NAMALWA (cell line): ENCODE measurements at places on chromosomes 2 and 18.
A peak's percentile ranks its signal among the peaks of the same experiment; 100 is the strongest.

DNA sequence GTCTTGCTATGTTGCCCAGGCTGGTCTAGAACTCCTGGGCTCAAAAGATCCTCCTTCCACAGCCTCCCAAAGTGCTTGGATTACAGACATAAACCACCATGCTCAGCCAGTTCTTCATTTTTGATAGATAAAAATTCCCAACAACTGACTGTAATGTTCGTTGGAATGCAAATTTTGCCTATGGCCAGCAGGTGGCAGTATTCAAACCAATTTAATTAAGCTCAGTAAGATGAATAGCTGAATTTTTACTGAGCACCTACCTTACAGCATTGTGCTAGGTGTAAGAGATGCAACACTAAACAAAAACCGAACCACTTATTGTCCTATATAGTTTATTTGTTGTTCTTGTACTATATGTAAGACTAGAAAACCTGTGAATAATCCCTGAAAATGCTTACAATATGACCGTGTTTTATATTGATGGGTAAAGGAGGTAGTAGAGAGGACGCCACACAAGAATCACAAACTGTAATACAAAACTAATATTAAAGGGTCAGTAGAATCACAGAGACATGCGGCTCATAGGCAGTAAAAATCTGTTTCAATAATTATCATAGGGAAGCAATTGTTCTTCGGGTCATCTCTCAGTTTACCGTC lies 8.2 kb upstream of the TMEM182 start:
- DNase-seq: peak; percentile 64

- DNase-seq: no peak
Measured at GRCh38 chr18:41268271-41268670, 686.8 kb upstream of the PIK3C3 start.

GRCh38 chr2:173984866-173985604 lies 19.9 kb upstream of the SP3 start:
- no peak for DNase-seq

DNA sequence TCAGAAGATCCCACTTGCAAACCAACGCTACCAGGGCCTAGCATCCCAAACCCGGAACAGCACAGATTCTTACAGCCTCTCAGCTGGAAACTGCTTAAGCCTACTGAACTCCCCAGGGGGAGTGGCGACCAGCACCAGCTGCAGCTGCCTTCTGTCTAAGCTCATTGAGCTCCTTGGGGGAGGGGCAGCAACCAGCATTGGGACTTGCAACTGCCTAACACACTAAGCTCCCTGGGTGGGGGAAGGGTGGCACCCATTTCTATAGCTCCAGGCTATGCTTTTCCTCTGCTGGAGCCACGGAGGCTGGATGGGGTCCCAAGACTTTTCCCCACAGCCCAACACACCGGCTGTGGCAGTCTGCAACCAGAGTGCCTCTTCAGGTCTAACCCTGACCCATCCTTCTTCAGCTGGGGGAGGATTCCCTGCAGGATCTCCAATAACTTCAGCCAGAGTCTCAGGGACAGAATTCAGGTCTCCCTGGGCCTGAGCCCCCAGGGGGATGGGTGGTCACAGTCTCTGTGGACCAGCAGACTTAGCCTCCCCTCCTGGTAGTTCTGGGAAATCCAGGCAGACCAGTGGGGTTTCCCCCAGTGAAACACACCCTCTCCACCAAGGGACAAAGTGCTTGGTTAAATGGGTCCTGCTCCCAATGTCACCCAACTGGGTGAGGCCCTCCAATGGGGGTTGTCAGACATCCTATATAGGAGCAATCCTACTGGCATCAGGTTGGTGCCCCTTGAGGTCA lies 45.9 kb upstream of the ITGA4 start:
- peak; percentile 90 for DNase-seq

DNA sequence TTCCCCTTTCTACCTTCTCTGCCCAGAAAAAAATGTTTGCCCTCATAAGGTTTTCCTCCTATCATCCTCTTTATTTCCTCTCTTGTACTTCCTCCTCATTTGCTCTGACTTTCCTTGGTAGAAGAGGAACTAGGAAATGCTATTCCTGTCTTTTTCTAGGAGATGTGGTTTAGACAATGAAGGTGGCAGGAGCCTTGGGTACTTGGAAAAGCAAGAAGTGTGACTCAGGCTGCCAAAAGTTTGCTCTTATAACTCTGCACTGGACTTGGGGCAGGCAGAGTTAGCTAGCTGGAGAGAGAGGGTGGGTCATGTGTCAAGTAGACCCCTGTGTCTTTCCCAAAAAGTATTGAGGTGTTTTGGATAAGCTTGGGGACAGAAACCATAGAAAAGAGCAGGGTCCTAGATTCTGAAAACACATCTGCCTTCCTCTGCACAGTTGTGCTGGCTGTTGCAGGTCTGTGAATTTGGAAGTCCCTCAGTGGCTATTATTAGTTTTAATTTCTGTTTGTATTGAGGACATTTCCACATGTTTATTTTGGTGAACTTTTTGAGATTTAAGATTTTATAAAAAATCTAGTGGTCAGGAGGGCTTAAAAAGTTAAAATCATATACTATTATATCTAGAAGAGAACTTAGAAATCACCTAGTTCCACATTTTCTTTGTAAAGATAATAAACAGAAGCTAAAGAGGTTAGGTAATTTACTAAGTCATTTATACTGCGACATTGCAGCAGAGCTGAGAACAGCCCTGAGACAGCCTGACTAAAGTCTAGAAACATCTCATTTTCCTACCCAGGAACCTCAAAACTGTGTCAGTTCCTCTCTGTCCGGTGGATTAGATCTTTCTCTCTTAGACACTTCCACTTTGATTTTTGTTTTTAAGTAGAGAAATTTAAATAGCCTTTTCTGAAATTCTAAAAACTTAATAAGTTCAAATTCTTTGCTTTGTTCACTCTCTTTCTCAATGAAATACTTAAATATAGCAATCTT lies 16.0 kb downstream of the INSIG2 start:
- no peak for DNase-seq

DNA sequence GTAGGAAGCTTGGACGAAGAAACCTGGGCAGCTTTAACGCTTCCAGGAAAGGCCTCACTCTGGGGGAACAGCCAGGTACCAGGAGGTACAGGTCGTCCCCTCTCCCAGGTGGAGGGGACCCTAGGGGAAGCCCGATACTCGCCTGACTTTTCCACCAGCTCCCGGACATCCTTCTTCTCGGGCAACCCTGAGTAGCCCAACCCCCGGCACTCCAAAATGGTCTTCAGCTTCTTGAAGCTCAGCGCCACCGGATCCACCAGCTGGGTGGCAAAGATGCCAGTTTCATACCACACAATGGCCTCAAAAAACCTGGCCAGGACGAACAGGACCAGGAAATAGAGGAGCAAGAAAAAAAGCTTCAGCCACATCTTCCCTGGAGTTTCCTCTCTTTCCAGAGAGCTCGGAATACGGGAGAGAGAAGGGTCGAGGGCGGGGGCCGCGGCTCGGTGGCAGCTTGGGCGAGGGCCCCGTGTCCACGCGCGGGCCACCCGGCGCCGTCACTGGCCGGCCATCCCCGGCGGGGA lies 1.1 kb downstream of the RNF103 start:
- DNase-seq: peak; percentile 55

DNA sequence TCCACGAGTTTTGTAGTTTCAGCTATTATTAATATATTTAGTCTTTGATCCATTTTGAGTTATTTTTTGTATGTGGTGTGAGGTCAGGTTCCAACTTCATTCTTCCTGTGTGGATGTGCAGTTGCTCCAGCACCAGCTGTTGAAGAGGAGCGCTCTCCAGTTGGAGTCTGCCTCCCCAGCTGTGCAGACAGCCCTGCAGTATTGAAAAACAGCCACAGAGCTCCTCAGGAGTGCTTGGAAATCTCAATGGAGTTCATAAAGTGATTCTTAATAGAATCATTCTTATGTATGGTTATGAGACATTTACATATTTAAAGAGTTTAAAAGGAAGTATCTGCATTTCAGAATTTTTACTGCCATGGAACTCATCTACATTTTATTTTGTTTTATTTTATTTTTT lies 17.3 kb downstream of the DGKD start:
- DNase-seq: no peak

DNA sequence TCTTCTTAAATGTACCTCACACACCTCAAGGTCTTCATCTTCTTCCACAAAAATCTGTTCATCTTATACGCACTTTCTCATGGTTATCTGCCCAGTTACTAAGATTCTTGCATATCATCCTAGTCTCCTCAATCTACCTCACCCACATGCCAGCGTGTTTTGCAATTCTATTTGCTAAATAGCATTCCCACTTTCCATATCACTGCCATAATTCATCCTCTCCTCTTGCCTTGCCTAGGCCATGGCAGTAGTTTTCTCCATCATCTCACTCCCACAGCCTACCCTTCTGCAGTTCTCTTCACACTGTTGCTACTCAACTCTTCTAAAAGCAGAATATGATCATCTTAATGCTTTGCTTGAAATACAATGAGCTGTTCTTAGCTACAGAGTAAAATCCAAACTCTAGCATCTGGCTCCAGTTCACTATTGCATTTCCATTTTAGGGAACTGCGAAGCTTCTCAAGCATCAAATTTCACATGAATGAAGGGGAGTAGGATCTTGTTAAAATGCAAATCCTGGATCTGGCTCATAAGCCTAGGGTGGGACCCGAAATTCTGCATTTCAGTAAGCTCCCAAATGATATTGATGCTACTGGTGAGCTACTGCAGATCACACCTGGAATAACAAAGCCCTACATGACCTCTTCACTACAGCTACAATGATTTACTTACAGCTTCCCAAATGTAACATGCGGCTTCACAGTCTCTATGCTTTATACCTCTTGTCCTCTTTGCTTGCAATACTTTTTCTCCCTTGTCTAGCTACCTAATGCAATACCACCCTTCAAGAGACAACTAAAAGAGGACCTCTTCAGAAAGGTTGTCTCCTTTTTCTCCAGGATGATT lies 293.9 kb downstream of the SATB2 start:
- DNase-seq: no peak

- no peak for DNase-seq
Measured at GRCh38 chr2:226725126-226725860, 74.3 kb downstream of the IRS1 start.

DNA sequence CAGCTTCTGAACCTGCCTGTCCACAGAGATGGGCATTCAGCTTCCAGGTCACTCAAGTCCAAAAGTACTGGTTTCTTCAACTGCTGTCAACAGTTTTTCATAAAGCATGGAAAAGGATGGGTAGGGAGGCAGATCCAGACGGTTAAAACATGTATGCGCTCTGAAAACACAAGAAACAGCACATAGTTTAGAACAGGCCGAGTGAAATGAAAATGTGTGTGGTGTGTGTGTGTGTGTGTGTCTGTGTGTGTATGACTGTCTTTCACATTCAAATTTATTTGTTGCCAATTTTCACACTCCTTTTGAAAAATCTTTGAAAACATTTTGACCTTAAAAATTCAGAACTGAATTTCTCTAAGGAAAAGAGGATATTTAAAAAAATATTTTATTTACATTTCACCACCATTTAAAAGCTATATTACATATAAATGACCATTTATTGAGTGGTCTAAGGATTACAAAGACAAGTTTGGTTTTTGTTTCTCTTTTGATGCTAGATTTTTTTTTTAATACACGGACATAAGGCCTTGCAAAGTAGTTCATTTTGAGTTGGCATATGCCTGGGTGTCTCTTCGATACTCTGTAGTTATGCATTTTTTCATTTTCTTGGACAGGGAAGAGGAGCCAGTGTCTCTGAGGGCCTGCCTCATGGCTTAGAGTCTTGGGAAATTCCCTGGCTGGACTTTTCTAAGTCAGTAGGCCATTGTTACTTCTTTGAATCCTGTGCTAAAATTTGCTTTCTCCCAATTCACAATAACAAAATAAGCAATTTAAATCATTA lies 30.0 kb upstream of the STK17B start:
- no peak for DNase-seq

GRCh38 chr2:126634273-126634861 lies 21.6 kb upstream of the GYPC start:
- peak; percentile 25 for DNase-seq

DNA sequence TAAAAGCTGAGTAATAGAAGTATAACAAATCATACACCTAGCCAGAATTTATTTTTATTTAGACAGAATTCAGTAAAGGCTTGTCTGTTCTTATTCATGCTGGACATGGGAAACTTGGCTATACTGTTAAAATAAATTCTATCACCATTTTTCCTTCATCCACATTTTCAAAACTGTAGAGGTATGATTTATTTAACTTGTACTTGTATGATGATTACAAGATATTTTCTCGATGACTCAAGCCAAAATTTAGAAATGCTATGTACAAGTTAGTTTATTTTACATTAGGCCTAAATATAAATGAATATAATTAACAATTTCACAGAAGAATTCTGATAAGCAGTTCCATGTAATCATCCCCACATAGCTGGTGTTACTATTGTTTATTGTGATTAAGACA lies 194.8 kb upstream of the DOK6 start:
- DNase-seq: no peak

GRCh38 chr2:217625557-217626169 lies 377.1 kb downstream of the TNS1 start:
- no peak for DNase-seq

DNA sequence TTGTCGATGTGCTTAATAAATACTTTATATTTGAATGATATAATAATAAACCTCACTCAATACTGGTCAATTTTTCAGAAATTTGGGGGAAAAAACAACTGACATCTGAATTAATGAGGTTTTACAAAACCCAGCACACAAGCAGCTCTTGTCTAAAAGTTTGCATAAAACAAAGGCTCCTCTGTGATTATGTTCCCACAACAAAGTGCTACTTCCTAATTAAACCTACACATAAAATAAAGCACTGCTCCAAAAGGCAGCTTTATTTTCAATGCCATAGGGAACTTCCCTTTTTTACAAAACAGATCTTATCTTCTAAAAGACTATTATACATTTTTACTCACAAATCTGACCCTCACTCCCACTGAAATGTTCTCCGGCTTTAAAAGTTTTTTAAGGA lies 47.1 kb downstream of the LAMA1 start:
- DNase-seq: no peak

GRCh38 chr2:66414896-66415295 lies 20.0 kb upstream of the MEIS1 start:
- DNase-seq: no peak

- no peak for DNase-seq
Measured at GRCh38 chr2:20578895-20579825, 71.7 kb downstream of the HS1BP3 start.

- DNase-seq: no peak
Measured at GRCh38 chr2:149380205-149380604, 49.8 kb downstream of the LYPD6 start.

DNA sequence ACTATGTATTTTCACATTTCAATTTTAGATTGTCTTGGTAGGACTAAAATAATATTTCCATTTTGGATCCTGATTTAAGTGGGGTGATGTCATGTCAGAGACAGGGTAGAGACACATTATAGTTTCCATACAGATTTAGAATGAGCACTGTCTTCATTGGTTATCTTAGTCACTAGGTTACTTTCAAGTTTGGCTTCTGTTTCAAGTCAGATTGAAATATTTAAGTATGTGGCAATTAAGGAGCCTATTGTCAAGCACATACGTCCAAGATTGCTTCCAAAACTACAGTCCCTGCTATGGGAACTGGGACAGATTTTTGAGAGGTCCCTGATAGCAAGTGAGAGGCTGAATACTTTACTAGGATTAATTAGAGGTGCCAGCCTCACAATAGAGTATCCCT lies 89.2 kb upstream of the FAM117B start:
- no peak for DNase-seq
